ENCODE measurements at places on chromosomes 12 and 14.

DNA sequence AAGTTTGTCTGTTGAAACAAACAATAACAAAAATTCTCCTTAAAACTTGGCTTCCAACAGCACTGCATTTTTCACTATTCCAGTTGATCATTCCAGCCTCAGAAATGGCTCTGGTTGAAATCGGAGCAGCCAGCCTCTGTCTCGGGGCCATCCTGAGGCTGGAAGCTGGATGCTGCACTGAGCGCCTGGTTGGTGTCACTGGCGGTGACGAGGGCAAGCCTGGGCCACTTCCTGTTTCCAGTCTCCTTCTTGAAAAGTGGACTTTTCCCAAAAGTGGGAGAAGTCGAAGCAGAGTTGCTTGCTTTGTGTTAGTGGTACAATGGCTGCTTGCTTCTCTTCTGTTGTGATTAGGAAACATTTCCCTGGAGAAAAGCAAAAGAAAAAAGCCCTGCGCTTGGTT, 48.7 kb downstream of the CCDC92 start:
- no peak for ATAC-seq

DNA sequence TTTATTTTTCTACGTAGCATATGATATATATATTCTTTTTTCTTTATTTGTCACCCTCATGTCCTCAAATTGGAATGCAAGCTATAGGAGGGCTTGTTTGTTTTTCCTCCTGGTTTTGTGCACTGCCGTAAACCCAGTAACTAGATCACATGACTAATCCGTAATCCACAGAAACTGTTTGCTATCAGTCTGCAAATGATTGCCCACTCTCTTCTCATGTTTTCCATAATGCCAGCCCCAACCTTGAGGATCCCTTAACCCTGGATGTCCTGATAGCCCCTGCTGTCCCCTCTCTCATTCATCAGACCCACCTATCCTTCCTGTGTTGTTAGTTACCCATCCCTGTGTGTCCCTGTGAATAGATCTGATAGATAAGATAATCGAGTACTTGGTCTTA, 94.0 kb downstream of the TSPAN9 start:
- no peak for ATAC-seq

DNA sequence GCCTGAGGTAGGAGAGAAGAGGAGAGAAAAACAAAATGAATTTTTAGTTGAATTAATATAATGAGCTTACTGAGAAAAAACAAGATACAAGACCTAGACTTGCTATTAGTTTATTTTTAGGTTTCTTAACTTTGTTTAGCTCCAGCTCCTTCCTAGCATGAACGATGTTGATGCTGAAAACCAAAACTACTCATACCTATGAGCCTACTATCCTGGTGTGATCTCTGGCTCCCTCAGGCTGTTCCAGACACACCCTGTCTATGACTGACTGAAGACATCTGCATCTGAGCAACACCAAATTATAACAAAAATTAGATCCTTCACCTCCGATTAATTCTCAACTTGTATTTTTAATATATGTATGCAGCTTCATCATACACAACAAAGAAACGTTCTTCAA, 190.4 kb downstream of the SLC5A8 start:
- peak; percentile 46 for ATAC-seq

- no peak for ATAC-seq
Measured at GRCh38 chr14:21093769-21094681, 4.4 kb downstream of the ZNF219 start.

DNA sequence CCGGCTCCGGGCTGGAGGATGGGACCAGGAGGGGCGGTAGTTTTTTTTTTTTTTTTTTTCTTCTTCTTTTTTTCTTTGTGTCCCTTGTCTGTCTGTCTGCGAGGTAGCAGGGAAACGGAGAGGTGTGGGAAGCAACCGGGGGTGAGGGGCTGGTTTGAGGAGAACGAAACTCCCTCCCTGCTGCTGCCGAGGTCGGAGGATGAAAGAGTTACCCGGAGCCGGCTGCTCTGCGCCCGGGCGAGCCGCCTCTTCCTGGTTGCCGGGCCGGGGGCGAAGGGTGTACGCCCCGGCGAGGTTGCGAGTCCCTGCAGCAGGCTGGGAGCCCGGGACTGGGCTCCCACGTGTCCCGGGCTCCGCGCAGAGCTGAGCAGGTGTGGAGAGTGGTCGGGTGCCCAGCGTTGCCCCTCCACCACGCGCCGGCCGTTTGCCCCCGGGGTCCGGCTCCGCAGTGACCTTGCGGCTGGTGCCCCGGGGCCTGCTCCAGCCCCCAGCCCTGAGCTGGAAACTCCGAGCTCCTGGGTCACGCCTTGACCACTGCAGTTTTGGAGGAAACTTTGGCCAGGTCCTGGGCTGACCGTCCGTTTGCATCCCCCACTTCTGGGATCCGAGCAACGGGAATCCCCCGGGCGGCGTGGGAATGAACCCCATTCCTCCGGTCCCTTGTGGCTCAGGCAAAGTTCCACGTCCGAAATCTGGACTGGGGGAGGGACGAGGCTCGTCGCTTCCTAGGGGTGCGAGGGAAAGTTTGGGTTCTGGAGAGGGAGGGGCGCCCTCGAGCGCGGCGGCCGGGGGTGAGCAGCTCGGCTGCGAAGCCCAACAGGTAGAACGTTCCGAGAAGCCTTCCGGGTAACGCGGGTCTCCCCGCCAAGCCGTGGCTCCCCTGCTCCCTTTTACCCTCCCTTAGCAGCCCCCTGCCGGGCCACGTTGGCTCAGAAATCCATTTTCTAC, 1.3 kb downstream of the CHST11 start:
- ATAC-seq: peak; percentile 41

DNA sequence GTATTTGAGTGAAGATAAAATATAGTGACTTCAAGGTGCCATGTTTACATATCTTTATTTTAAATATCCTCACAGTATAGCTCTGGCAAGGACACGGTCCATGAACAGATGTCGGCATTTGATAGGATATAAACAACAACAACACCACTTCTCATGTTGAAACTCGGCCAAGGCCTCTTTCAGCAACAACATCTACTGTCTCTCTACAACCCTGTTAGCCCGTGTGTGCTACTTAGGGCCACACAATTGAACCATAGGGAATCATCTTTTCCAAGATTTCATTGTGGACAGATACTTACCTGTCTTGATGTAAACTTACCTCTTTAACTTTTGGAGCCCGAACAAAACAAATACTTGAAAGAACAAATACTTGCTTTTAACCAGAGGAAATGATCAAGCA, 168.7 kb upstream of the SSTR1 start:
- ATAC-seq: no peak

- ATAC-seq: peak; percentile 39
Measured at GRCh38 chr14:103641161-103641560, 12.2 kb downstream of the KLC1 start.

- ATAC-seq: no peak
Measured at GRCh38 chr14:83171761-83172160, 1638.1 kb upstream of the SEL1L start.

- no peak for ATAC-seq
Measured at GRCh38 chr12:71958993-71959578, 20.4 kb downstream of the TPH2 start.

GRCh38 chr12:130013771-130014484, 110.1 kb upstream of the TMEM132D start:
- peak; percentile 66 for ATAC-seq

DNA sequence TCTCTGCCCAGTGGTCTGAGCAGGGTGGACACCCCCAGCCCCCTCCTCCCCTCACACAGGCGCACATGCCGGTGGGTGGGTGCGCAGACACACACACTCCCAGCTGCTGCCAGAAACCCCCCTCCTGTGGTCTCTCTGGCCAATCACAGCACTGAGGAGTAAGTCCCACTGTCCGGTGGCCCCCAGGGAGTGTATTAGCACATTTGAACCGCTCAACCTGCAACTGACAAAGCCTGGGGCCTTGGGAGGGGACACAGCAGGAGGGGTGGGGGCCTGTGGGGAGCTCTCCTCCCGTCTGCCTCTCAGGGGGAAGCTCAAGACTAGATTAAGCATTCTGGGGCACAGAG, 11.7 kb downstream of the FIGNL2 start:
- ATAC-seq: no peak

DNA sequence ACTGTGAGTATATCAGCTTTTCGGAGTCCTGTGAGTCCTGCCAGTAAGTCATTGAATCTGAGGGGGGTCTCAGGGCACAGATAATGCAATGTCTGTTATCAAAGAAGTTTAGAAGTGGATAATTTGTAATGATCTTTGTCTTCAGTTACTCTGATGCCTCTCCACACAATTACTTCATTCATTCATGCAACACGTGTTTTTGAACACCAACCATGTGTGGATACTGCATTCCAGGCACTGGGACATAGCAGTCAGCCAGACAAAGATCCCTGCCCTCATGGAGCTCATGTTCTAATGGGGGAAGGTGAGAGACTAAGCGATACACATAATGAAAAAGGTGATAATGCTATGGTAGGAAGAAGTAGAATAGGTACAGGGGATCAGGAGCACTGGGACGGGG, 60.8 kb upstream of the SCN8A start:
- no peak for ATAC-seq
